ENCODE measurements at places on chromosomes 3 and 15. TPM values are rescaled to one million over a fixed set of nuclear protein-coding genes. Genes with fewer than 3 reads are reported as not detected.

DNA sequence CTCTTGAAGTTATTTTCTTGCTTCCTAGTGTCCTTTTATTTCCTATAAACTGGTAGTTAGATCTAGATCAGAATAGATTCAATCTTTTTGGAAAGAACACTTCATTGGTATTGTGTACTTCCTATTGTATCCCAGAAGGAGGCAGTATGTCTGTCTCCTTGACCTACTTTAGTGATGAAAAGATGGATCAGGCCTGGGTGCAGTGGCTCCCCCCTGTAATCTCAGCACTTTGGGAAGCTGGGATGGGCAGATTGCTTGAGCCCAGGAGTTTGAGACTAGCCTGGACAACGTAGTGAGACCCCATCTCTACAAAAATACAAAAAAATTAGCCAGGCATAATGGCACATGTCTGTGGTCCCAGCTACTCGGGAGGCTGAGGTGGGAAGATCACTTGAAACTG, 12.0 kb downstream of the BSN start:
- no peak for DNase-seq

- no peak for DNase-seq
Measured at GRCh38 chr15:73990250-73991005, 1.7 kb downstream of the STOML1 start.

GRCh38 chr3:11054739-11055438, 62.3 kb downstream of the SLC6A1 start:
- DNase-seq, result no peak

GRCh38 chr3:59406943-59407342, 357.1 kb upstream of the CFAP20DC start:
- no peak for DNase-seq

GRCh38 chr3:115549071-115549470, 74.2 kb upstream of the GAP43 start:
- no peak for DNase-seq

GRCh38 chr15:41566121-41566885, 7.3 kb downstream of the TYRO3 start:
- DNase-seq, result no peak

Gene RARB
- total RNA-seq, result not detected

All from CD8-positive, alpha-beta memory T cell (primary cell).